ENCODE measurements at places on chromosomes 2 and 18.
A peak's percentile ranks its signal among the peaks of the same experiment; 100 is the strongest.

DNA sequence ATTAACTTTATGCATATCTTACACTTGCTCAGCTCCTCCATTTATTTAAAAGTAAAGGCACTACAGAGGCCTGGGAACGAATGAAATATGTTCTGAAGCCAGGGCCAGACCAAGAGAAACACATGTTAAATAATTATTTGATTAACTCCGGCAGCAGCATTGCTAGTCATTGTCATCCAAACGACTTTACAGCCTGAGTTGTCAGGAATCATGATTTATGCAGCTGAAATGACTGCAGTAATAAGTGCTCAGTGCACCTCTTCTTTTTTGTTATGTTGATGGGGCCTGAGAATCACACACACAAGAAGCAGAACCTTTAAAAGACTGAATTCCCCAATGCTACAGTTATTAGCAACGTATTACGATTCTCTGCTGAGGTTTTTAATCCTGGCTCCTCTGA is 58.9 kb downstream of the EPHA4 start:
- DNase-seq = no peak

DNA sequence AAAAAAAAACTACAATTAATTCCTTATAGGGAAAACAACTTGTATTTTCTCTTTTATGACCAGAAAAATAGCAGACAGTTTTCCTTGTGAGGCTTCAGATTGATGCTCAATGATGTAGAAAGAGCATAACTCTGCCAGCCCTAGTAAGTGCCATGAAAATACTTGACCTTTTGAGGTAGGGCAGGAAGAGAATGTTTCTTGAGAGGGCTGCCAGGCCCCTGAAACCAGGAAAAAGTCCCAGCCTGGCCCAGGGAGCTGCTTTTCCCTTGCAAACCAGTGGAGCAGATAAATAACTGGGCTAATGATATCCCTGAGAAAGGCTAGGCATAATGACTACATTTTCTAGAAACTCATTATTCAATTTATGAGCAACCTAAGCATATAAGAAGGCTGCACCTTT is 126.8 kb downstream of the SLC8A1 start:
- no peak for DNase-seq

- DNase-seq = peak; percentile 30
These were observed 101.2 kb downstream of the DGKD start for GRCh38 chr2:233455491-233455890.

DNA sequence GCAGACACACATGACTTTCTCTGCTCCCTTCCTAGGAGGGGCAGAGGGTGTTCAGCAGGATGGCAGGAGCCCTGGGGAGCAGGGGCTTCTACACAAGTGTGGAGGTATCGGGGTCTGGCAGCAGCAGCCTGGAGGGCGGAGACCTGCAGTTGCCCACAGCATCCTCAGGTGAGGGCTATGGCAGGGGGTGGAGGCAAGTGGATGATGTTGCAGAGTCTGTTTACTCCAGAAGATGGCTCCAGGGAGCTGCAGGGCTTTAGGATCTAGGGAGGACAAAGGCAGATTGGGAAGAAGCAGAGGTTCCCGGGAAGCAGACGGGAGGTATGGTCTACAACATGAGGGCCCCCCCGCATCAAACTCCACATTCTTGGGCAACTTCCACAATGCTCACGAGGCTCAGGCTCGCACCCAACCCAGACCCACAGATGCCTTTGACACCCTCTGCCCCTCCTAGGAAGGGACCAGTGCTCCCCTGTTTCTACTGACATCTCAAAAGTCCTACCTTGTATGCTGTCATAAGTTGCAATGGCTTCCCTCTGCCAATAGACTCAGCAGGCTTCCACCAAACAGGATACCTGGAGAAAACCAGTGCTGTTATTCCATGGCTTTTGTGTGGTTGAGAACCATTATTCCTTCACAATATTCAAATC is 12.0 kb upstream of the ATP6V1C2 start:
- no peak for DNase-seq

Measured in RWPE2 (cell line).